ENCODE measurements at places on chromosomes 6 and 20. TPM values are rescaled to one million over a fixed set of nuclear protein-coding genes. Genes with fewer than 3 reads are reported as not detected.

DNA sequence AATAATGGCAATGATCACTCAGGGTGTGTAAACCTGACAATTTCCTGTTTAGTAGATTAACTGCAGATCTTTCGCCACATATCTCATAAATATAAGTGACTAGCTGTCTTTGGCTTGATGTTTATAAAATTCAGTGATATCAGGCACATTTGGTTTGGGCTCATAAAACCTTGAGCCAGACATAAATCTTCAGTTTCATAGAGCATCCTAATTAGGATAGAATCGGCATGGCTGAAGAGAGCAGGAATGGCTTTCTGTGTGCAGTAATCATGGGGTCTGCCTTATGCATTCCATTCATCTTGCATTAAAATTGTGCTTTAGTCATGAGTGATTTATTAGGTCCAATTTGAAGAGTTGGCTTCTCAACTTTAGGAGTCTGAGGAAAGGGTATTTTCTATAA is 27.2 kb downstream of the AIG1 start:
- no peak for DNase-seq

DNA sequence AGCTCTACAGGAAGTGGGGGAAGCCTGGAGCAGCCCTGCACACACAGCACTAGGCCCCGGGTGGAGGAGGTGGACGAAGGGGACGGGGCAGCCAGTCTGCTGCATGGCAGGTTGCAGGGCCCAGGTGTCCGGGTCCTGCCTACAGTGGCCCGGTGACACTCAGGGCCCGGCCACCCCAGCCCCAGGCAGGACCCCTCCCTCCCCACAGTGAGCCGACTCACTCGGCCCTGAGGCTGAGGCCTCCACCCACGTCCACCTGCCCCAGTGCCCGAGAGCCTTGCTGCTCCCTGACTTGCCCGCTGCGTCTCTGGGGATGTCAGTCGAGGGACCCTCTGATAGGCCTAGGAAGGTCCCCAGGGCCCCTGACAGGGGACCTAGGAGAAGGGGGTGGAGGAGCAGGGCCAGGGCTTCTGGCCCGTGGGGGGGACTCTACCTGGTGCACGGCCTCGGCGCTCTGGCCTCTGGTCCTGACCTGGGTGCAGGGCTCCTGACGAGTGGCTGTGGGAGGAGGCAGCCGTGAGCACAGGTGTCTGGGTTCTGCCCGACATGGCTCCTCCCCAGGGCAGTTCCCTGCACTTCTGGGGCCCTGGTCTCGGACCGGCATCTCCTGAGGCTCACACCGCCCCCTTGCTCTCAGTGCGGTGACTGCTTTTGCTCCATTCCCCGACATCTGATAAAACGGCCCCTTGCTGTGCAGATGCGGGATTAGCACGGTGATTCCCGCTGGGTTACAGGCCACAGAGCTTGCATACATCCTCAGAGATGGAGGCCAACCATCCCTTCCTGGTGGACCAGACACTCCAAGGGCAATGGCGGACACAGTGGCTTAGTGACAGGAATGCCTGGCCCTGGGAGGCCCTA is 20.1 kb downstream of the FRMD1 start:
- no peak for DNase-seq

DNA sequence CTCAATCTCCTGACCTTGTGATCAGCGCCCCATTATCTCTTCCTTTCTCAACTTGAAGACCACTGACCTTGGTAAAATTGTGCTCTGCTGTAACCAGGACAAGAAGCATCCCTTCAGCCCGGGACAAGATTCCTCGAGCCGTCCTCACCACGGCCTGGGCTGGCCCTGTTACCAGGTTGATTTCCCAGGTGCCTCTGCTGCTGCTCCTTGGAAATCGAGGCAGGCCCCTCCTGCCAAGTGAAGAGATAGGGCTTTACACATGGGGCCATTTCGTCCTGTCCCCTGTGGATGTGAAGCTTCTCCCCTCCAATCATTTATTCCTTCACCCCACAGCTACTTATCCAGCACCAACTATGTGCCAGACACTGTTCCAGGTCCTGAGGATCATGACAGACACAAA is 21.5 kb downstream of the RAB44 start:
- DNase-seq, result no peak

DNA sequence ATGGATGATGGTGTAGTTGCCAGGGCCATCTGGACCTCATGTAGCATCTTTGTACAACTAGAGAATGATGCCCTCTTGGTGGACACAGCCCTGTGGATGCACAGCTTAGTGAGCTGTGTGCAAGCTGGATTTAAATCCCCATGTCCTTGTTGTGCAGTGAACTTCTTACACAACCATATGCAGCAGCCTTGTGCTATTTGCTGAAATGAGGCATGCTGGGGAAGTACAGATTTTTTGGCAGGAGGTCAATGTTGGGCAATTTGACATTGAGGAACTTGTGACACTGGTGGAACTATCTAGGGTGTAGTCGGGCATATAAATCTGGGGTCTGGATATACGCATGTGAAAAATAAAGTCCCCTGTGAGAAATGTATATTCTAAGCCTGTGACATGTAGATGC is 5.8 kb upstream of the CDC5L start:
- DNase-seq, result no peak

GRCh38 chr6:167426084-167426483 is 101.2 kb downstream of the TTLL2 start:
- no peak for DNase-seq

- no peak for DNase-seq
These were observed 205.4 kb downstream of the PREX1 start for GRCh38 chr20:48622421-48622820.

DNA sequence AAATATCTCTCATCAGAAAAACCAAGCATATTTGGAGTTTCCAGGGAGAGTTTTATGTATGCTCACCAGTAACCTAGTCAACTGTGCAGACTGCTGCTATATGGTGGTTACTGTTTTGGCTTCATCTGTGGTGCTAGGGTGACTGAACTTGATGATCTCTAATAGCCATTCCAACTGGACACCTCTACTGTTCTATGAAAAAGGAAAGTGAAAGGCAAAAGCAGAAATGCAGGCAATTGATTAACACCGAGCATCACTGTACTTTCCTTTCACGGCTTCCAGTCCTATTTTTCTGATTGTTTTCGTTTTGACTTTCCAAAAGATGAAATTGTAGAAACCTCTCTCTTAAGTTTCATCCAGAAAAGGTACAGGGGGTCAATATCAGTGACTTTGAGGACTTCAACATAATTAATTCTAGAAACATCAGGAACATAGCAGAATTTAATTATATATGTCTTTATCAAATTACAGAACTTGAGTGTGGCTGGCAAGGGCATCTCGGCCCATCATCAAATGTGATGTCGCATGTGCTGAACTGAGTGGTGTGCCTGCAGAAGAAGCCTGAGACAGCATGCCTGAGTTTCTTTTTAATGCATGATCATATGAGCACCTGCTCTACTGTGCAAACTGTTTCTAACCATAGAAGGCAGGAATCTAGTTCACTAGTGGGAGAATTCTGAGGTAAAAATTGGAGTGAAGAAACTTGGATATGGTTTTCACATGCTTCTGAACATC is 464.3 kb upstream of the FLRT3 start:
- DNase-seq, result no peak

DNA sequence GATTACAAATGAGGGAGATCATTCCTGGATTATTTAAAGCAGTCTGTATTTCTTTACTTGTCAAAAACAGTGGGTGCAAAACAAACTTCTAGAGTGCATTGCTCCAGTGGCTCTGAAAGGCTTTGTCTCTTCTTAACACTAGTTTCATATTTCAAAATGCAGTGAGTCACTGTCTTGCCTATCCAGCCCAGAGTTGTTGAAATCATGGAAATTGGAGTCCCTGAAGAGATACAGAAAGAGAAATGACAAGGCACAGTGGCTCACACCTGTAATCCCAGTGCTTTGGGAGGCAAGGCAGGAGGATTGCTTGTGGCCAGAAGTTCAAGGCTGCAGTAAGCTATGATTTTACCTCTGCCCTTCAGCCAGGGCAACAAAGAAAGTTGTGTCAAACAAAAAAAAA is 11.3 kb downstream of the SLC2A12 start:
- no peak for DNase-seq

DNA sequence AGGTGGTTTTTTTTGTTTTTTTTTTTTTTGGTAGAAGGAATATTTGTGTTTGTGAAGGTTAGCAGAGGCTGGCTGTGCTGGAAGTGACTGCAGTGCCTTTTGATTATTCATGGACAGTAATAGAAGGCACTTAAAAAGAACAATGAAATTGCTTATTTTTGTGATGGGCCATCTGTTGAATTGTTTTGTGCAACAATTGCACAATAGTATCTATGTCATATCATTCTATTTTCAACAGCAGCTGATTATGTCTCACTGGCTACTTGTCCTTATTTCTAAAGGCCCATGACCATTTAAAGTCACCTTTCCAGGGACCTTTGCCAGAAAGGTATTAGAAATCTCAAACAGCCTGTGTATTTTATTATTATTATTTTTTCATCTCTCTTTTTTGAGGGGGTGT is 70.6 kb downstream of the AFG1L start:
- DNase-seq, result no peak

- no peak for DNase-seq
These were observed 57.9 kb downstream of the VAPB start for GRCh38 chr20:58446960-58447265.

- DNase-seq, result no peak
These were observed 213.5 kb upstream of the FAM83B start for GRCh38 chr6:54632984-54633565.

GRCh38 chr6:71383901-71384489 is 95.4 kb downstream of the OGFRL1 start:
- DNase-seq, result no peak

Gene PFDN6
- 153 TPM for total RNA-seq

Gene KCNB1
- total RNA-seq, result 0.05 TPM

Gene SMOC2
- total RNA-seq, result 0.08 TPM

Gene C6orf52
- total RNA-seq, result 5.3 TPM

Gene LAMA2
- 4.7 TPM for total RNA-seq

Gene STX11
- 29.9 TPM for total RNA-seq

Gene MEI4
- total RNA-seq, result not detected

All from activated T-cell treated with anti-CD3 and anti-CD28 coated beads, Interleukin-2, amount 50 U/mL, for 4 hours (primary cell).